ENCODE measurements at places on chromosomes 3 and 15.

GRCh38 chr3:117846238-117846637 is 1136.7 kb downstream of the TUSC7 start:
- DNase-seq, result no peak

DNA sequence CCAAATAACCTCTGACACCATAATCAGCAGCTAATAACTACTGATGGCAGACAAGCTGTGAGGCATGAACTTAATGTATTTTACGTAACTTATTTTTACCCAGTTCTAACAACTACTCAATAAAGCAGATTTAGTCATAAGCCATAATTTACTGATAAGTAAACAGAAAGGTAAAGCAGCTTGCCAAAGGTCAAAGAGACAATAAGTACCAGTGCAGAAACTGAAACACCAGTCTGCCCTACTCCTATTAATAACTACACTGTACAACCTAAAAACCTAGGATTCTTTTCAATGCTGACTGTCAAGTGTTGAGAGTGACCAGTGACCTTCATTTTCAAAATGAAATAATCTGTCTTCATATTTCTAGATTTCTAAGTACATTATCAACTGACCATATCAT is 152.2 kb downstream of the NR2E3 start:
- DNase-seq, result no peak

GRCh38 chr15:98610991-98611390 is 37.3 kb upstream of the IGF1R start:
- no peak for DNase-seq

DNA sequence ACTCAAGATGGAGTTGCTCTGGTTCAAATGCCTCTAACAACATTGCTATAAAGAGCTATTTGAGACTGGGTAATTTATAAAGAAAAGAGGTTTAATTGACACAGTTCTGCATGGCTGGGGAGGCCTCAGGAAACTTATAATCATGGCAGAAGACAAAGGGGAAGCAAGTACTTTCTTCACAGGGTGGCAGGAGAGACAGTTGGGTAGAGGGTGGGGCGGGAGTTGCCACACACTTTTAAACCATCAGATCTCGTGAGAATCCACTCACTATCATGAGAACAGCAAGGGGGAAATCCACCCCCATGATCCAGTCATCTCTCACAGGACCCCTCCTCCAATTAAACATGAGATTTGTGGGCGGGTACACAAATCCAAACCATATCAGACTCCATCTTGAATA is 30.7 kb downstream of the MAP2K5 start:
- no peak for DNase-seq

- no peak for DNase-seq
Observed at GRCh38 chr3:110362751-110363150, 708.9 kb upstream of the NECTIN3 start.

- no peak for DNase-seq
Observed at GRCh38 chr15:75902129-75902557, 1.5 kb upstream of the FBXO22 start.

GRCh38 chr15:83365370-83365938 is 81.0 kb upstream of the BNC1 start:
- no peak for DNase-seq

DNA sequence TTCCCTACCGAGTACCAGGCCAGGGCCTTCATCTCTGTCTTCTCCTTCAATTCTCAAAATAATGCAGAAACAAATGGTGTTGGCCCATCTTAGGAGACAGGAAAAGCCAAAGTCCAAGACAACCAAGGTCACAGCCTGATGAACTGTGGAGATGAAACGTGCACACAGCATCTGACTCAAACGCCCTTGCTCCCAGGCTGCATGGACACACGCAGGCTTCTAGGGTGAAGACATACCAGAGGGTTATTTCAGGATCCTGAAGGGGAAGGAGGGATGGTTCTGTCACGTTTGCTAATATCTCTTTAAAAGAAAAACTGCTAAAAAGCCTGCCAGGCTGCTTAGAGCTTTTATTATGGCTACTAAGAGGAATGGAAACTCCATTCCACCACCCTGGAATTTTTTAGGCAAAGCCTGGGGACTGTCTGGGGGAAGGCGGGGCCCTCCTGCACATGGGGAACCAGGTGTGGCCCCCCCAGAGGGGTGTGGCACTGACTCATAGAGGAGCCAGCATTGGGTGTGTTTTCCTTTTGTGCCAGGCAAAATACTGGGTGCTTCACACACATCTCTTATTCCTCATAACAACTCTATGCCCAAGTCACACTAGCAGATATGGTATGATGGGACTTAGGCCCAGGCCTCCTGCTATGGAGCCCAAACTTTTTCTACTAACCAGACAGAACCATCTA is 62.9 kb downstream of the UMPS start:
- DNase-seq, result no peak

DNA sequence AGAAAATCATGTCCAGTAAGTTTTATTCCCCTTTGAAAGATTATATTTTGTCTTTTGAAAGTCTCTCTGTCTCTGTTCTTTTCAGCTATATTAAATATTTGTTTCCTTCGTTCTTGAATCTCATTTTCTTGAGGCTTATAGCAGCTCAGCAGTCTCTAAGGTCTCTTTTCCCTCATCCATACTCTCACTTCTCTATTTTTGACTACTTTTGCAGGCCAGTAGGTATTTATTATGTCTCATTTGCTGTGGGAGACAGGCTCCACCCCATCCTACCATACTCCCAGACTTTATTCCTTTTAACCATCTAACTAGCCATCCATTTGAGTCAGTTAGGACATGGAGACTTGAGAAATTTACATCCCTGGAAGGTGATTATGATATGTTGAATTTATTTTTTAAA is 71.0 kb downstream of the FILIP1L start:
- no peak for DNase-seq

- no peak for DNase-seq
Observed at GRCh38 chr3:61114316-61114953, 136.8 kb downstream of the FHIT start.

DNA sequence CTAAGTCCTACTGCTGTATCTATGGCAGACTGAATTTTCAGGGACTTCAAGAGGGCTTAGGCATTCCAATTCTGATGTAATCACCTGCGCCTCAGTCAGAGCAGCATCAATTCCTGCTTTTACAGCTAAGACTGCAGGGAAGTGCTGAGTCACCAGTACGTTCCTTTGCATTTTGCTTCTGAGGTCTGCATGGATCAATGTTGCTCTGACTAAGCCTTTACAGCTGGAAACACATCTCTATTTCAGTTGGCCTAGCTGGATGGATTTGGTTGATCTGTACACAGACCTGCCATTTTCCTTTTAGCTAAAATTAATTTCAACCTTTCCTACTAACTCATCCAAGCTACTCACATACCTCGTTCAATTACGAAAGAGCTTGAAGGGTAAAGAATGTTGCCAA is 51.3 kb downstream of the ETV5 start:
- no peak for DNase-seq

GRCh38 chr15:80264031-80264430 is 12.0 kb upstream of the CTXND1 start:
- no peak for DNase-seq

DNA sequence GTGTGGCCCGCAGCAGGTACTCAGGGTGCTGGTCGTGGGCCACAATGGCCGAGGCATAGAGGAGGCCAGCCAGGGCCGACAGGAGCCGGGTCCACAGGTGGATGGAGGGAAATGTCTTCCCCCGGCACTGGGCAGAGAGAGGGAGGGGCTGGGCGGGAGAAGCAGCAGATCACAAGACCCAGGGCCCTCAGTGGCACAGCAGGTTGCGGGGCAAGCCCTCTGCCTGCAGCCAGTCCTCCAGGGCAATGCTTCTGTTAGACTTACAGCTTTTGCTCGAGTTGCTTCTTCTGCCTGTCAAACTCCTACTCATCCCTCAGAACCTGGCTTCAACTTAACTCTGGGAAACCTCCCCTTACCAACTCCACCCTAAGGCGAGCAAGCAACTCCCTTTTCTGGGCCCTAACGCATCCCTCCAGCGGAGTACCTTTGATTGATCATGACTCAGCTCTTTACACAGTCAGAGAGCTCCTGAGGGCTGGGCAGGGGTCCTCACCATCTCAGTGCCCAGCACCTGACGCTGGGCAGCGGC is 16.0 kb downstream of the TMEM44 start:
- no peak for DNase-seq

GRCh38 chr15:101447168-101447533 is 42.4 kb downstream of the PCSK6 start:
- no peak for DNase-seq

GRCh38 chr3:9862391-9863057 is 17.5 kb downstream of the CIDEC start:
- no peak for DNase-seq

DNA sequence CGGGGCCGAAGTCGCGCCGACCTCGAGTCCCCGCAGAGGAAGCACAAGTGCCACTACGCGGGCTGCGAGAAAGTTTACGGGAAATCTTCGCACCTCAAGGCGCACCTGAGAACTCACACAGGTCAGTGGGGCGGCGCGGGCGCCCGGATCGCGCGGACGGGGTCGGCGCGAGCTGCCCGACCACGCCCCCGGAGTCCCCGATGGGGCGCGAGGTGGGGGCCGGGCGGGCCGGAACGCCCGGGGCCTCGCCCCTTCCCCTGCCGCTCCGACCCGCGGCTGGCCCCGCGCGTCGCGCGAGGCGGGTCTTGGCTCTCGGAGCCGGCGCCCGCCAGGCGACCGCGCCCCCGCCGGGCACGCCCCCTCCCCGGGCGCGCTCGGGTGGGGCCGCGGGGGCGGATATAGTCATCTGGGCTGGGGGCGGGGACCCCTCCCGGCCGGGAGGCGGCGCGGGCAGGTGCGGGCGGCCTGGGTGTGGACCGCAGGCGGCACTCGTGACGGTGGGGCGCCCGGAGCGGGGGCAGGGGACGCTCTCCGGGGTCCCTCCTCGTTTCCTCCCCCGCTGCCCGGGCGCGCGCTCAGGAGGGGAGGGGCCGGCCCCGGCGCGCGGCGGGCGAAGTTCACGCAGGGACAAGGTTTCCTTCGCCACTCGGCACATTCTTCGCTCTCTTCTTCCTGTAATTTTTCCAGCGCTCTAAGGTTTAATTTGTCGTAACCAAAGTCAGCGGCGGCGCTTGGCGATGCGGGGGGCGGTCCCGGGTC is 1.2 kb downstream of the KLF13 start:
- peak; percentile 74 for DNase-seq
